ENCODE measurements at places on chromosomes 2 and 18.

- DNase-seq: no peak
Measured at GRCh38 chr2:36477746-36478145, 120.2 kb downstream of the FEZ2 start.

DNA sequence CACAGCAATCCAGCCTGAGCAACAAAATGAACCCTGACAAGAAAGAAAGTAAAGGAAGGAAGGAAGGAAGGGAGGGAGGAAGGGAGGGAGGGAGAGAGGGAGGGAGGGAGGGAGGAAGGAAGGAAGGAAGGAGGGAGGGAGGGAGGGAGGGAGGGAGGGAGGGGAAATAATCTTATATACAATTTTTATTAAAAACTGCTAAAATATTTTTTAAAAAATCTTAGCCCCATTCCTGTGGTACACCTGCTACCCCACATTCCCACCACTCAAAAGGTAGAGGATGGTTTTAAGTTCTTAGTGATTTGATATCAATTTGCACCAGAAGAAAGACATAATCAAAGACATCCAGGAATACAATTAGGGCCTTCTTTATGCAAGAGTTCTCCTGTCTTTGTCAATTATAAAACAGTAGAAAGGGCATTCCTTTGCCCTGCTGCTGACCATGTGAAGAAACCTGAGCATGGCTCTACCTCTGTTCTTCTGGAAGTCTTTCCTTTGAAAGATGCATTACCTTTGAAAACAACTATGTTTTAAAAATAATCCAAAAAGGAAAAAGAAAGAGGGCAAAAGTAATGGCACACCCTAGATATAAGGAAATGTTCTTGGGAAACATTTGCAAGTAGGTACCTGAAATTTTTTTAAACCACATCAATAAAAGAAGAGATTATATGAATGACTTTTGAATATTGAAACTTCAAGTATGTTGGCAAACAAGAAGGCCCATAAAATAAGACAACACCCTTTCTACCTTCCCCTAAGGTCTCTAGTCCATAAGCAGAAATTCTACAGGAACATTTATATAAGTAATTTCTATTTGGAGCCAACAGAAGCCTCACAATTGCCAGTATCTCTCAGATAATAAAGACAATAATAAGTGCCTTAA lies 33.7 kb upstream of the ACVR2A start:
- no peak for DNase-seq

DNA sequence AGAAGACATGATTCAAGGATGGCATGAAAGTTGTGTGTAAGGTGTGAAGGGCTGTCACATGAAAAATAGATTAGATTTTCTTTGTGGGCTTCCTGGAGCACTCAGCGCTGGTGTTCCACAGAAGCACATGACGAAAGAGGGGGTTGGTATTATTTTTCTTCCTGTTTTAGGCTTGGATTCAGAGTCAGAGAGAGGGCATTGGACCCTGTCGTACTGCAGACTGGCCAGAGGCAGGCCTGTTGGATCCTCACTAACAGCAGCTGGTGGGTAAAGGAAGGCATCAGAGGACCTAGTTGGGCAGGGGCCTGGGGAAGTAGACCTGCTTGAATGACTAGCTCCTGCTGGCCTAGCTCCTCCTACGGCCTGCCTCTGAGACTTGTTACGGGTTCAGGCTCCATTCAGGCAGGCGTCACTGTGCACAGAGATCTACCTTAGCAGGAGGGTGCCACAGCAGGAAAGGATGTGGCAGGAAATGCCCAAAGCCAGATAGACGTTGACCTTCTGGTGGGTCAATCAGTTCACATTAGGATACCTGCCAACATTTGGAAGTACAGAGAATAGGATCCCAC lies 13.1 kb downstream of the CTLA4 start:
- no peak for DNase-seq

DNA sequence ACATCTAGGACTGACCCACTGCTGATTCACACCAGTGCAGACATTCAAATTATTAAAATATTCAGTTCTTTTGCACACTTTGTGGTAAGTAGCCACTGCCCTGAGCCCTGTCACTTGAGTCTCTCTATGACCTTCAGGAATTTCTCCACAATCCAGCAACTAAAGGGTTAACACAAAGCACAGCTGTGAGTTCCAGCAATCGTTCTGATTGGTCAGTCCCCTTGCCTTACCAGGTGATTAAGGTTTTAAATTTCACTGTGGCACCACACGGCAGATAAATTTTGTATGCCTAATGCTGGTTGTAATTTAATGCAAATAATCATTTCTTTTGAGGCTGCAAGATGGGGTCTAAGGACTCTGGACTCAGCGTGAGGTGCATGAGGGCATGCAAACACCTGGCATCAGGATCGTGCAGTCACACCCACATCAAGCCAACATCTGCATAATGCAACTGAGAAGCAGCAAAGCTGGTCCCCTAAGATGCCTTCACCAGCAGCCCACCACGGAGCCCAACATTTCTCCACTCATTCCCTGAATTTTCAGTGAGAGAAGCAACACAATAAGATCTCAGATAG lies 36.6 kb downstream of the SLC14A1 start:
- DNase-seq: no peak

GRCh38 chr2:98515250-98515991 lies 70.8 kb downstream of the INPP4A start:
- no peak for DNase-seq

GRCh38 chr2:86304416-86304815 lies 33.0 kb downstream of the REEP1 start:
- no peak for DNase-seq

DNA sequence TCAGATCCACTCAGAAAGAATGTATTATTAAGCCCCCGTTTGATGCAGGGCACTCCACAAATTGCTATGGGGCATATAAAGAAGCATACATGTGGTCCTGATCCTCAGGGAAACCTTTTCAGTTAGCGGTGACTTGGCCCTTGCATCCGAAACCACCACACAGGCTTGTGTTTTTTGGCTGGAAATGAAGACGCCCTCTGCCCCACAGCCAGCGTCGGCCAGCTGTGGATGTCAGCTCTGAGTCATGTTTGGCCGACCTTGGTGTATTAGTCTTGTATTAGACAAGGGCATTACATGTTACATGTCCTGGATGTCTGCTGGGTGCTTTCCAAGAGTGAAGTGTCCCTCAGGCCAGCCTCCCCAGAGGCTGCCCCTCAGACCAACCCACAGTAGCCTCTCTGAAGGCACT lies 107.6 kb upstream of the MAP3K20 start:
- DNase-seq: no peak

DNA sequence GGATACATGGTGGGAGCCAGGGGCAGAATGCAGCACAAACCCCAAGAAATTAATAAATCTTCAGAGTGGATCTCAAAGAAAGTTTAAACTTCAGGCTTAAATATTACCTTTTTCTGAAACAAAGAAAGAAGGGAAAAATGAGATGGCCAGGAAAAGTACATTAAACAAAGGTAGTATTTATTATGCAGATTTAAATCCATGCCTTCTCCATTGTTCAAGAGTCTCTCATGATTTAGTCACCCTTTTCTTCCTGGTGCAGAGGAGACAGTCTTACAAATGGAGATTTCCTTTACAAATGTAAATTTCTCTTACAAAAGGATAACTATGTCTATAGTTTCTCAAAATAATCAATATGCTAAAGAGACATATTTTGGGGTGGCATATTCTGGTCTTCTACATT lies 33.4 kb upstream of the PPM1B start:
- DNase-seq: no peak

DNA sequence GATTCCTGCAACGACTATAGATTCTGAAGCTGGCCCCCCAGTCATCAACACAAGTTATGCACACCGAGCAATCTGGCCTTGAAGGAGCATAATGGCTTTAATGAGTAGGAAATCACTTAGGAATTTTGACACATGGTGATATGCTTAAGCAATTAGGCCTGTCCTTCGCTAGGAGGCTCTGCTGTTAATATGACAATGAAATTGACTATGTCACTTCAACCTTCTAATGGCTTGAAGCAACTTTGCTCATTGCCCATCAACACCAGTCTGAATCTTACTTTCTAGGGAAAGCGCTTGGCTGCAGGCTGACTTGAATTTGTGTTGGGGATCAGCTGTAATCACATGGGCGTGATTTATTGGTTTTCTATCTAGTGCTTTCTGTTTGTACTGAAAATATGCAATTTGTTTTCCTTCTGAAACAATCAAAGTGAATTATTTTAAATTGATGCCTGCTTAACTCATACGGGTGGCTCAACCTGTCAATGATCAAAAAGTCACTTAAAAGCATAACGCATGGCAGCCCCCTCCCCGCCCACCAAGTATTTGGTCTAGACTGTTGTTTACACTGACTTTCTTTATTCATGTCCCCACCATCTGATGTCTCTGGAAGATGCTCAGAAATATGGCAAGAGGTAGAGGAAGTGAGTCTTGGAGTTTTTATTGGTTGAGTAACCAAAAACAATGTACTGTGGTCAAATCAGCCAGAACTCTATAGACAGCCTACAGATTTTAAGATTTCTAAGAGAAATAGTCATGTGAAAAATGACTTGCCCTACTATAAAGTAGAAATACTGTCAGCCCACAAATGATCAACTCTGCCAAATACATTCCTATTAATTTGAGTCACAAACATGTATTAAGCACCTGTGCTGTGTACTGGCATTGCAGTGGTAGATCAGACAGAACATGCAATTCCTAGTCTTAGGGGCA lies 344.9 kb downstream of the RBM43 start:
- DNase-seq: no peak

DNA sequence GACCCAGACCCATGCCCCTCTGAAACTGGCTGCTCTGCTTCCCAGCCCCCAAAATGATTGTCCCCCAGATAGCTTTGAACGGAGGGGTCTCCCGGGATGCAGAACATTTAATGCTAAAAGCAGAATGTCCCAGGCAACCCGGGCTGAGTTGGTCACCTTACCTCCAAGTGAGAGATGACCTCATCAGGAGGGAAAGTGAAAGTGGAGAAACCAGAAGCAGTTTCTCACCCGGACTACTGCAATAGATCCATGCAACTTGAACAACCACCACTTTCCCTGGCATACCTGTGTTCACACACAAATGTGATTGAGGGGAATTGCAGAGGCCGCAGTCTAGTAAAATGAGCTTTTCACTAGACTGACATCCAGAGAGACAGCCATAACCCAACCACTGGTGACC lies 75.3 kb upstream of the NPAS2 start:
- no peak for DNase-seq

- peak; percentile 30 for DNase-seq
Measured at GRCh38 chr2:197304556-197305011, 6.0 kb downstream of the ANKRD44 start.

All from stimulated activated CD4-positive, alpha-beta T cell treated with anti-CD3 and anti-CD28 coated beads, Interleukin-15, amount 100 ng/mL, for 24 hours (primary cell).